ENCODE measurements at places on chromosomes 13 and 19.

- DNase-seq: no peak
Observed at GRCh38 chr13:32075170-32075851, 43.7 kb downstream of the FRY start.

- DNase-seq: no peak
Observed at GRCh38 chr13:93227280-93227877, 772 bp downstream of the GPC6 start.

DNA sequence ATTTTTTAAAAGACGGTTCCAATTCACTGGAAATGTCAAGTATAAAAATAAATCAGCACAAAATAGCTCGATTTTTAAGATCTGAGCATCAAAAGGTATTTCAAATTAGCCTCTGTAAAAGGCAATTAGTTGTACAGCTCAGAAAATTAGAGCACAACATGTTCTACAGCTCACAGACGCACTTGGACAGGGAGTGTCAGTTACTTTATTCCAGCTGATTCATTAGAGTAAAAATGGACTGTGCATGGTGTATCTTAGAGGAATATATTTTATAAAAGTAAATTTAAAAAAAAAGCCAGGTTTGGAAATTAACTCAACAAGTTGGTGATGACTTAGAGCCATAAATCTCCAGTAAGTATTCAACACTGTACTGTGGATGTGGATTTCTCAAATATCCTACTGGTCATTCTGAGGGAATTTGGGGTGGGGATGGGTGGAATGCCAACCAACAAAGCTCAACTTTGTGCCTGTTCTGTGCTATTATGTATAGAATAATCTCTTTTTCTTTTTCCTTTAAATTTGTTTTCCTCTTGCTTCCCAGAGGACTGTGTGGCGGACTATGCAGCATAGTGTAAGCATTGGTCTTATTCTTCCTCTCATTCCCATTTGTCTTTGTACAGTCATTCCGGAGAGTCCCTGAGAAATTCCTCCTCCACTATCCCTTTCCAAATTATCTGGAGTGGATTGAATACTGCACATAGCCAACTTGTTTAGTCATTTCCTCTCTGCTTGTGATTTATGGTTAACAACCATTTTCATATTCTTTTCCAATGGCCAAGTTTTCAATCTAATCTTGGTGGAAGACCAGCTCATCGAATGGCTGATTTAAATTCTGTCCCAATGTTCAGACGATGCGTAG lies 169.3 kb downstream of the DCT start:
- no peak for DNase-seq

GRCh38 chr13:31192306-31192705 lies 7.5 kb upstream of the B3GLCT start:
- no peak for DNase-seq
